ENCODE measurements at places on chromosomes 7 and 10.

DNA sequence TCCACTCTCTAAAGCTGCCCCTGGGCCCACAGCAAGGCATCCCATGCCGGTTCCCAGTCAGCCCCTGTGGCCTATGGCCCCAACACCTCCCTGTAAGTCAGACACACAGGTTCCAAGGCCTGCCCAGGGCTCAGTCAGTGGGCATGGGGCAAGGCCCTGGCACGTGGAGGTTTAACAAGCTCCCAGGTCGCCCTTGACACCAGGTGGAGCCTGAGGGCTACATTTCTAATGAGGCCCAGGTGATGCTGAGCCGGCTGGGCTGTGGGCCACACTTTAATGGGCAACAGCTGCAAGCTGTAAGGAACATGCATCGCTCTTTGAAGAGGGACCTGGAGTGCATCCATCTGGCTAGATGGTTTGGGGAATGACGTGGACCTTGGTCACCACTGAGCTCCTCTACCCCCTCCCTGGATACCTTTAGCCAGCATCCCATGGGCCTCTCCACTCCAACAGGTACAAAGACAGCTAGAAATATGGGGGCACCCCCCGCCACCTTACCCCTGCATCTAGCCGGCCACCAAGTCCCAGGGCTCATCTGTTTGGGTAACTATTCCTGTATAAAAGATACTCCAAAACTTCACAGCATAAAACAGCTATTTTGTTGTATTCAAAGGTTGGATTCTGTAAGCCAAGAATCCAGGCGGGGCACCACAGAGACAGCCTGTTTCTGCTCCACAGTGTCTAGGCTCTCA is 122.5 kb downstream of the OAT start:
- DNase-seq = no peak

DNA sequence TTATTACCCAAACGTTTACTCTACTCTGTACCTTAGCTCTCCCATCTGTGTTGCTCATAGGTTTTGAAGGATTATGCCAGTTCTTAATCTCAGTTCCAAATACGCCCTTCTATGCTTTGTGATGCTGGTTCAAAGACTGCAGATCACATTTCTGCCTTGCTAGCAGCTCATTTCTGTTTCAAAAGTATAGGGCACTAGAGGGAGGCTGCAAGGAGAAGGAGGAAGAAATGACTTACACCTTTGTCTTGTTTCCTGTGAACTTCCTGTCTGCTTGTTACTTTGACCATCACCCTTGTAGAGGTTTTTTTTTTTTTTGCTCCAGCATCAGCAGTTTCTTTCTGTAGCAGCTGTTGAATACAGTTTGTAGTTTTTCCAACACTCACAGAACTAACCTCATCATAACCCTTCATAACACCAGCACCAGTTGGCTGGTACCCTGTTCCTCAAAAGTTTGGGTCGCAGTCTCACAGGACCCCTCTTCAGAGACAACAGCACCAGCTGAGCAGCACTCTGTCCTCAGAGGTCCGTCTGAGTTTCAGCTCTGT is 16.5 kb downstream of the SLK start:
- peak; percentile 53 for DNase-seq

GRCh38 chr10:56028298-56029132 is 332.5 kb downstream of the ZWINT start:
- no peak for DNase-seq

GRCh38 chr10:110916554-110917346 is 2.2 kb downstream of the BBIP1 start:
- no peak for DNase-seq

- peak; percentile 58 for DNase-seq
These were observed 355.1 kb downstream of the AUTS2 start for GRCh38 chr7:69953136-69954067.

- DNase-seq = peak; percentile 88
These were observed 74.4 kb upstream of the RSU1 start for GRCh38 chr10:16891375-16892313.

DNA sequence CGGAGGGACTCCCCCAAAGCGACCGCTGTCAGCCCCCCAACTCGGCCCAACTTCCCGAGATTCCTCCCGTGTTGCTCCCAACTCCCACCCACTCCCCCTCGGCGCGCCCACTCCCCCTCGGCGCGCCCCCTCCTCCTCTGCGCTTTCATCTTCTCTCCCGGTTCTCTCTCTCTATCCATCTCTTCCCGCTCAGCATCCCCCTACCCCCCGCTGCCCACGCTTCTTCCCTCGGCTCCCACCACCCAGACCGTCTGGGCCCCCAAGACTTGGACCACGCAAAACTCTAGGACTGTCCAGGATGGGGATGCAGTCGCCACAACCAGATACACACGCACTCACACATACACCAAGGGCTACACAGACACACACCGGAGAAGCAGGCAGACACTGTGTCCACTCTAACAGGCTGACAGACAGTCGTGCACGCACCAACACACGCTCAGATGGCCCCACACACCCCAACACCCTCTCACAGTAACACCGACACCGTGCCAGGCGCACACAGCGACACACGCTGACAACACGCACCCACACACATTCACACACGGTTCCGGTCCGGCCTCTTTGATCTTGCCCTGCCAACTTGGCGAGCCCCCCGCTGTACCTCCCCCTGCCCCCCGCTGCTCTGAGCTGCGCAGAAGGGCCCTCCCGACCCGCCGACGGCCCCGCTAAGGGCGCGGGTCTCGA is 1.1 kb downstream of the GRID1 start:
- no peak for DNase-seq

GRCh38 chr7:36048902-36049240 is 104.2 kb upstream of the EEPD1 start:
- no peak for DNase-seq

DNA sequence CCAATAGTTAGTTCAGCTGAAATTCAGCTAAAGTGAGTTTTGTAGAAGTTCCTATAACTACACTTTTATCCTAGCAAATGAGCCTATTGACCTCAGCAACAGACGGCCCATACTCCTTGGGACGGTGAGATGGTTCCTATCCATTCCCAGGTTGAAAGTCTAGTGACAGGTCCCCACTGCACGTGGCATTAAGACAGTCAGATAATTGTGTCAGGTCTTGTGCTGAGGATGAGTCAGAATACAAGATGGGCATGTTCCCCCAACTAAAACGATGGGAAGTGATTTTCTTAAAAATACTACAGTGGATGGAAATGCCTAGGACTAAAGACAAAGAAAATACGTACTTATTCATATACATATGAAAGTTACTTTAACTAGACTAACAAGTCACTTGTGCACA is 2.1 kb downstream of the CAV1 start:
- DNase-seq = no peak

- no peak for DNase-seq
These were observed 30.9 kb upstream of the CREB3L2 start for GRCh38 chr7:138032770-138033169.

DNA sequence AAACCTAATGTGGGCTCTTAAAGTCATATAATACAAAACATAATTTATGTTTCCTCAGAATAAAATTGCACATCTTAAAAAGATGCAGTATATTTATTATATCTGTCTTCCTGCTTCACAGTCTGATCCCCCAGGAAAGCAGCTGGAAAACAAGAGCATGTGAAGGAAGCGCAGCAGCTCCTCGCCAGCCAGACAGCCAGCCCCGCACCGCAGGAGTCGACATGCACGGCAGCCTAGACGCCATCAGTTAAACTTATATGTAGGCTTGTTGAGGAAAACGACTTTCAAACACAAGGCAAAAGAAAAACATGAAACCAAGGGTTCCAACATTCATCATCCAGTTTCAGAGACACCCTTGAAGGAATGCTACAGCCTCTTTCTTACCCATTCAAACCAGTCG is 59.0 kb downstream of the PAXIP1 start:
- DNase-seq = no peak

DNA sequence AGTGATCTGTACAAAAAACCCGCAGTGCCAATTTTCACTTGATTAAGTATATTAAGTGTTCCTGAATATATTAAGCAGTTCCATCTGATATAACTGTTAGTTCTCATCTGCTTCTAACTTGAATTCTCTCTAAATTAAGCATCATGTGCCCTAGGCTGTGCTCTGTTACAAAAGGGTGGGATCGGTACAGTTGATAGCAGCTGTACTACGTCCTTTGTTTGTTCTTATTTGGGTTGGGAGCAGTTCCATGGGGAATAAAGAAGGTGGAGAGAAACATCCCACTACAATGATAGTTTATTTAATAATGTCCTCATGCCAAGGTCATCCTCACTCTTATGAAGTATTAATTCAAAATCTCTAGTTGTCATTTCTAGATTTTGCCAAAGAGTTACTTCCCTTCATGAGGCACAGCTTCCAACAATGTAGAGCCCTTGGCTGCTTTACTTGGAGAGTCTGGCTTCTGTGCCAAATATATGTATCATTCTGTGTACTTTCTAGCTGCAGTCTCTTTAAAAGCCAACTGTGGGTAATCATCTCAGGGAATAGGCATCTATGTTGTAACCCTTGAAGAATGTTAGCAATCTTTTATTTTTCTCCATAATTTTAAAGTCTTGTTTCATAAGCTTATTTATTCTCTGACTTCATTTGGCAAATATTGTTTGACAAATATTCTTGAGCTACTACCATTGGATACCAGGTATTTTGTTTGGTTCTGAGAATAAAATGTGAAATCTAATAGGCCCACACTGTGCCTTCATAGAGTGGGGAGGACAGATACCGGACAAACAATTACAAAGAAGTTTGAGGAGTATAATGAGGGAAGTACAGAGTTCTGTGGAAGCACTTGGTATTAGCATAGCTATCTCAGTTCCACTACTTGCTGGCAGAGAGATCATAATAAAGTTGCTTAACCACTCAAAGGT is 22.4 kb upstream of the AHR start:
- DNase-seq = no peak

GRCh38 chr7:137930581-137930980 is 71.3 kb downstream of the CREB3L2 start:
- no peak for DNase-seq

Data from hematopoietic multipotent progenitor cell (in vitro differentiated cells).